ENCODE measurements at places on chromosomes 3 and 15.

DNA sequence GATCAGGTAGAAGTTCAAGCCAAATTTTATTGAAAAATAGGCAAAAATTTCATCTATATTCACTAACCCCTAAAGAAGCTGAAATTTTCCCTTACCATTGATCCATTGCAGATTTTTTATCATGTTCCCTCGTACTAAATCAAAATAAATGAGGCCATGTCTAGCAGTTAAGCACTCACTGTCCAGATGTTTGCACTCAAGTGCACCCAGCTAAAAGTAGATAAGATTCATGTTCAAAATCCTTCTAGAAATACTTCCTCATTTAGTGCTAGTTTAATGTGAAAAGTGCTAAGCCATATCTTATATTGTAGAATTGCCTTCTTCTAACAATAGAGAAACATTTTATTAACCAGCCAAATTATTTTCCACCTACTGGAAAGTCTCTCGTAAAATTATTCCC is 164.7 kb upstream of the UBE2E2 start:
- no peak for DNase-seq

GRCh38 chr3:78050276-78051065 is 1010.6 kb downstream of the ROBO2 start:
- DNase-seq, result no peak

DNA sequence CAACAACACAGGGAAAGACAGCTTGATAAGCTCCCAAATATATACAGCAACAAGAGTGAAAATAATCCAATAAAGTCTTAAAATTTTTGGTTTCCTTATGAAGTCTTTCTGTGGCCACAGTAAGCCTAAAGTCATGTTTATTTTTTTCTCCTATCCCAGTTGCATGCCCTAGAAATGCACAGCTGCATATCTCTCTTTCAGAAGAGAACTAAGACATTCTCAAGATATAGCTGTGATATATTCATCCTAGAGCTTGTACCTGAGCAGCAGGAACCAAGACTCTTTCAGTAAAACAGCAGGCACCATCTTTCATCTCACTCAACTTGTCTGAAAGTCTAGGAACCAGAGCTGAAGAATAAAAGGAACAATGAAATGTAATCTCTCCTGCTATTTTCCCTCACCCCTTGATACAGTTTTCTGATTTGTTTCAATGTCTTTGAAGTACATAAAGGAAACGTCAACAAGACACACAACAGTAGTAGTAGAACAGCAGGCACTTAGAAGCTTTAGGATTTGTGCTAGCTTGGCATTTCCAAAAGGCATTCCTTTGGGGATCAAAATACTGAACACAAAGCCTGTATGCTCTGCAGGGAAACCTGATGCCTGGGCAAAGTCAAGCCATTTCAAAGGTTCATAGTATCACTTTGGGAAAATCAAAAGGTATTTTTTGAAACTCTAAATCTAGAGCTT is 536.8 kb downstream of the PYDC2 start:
- no peak for DNase-seq

DNA sequence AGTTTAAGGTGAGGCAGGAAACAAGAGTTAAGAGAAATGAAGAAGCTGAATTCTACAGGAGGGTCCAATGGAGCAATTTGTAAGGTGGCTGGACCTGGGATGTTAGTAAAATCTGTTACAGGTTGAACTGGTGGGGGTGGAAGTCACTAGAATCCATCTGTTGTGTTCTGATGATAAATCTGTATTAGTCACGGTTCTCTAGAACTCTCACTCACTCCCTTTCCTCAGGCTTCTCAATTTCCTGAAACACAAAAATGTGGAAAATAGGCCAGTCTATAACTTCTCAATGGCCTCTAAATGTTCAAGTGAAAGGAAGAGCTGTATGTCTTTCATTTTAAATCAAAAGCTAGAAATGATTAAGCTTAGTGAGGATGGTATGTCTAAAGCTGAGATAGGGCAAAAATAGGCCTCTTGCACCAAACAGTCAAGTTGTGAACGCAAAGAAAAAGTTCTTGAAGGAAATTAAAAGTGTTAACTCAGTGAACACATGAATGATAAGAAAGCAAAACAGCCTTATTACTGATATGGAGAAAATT is 180.2 kb upstream of the CBLB start:
- no peak for DNase-seq

DNA sequence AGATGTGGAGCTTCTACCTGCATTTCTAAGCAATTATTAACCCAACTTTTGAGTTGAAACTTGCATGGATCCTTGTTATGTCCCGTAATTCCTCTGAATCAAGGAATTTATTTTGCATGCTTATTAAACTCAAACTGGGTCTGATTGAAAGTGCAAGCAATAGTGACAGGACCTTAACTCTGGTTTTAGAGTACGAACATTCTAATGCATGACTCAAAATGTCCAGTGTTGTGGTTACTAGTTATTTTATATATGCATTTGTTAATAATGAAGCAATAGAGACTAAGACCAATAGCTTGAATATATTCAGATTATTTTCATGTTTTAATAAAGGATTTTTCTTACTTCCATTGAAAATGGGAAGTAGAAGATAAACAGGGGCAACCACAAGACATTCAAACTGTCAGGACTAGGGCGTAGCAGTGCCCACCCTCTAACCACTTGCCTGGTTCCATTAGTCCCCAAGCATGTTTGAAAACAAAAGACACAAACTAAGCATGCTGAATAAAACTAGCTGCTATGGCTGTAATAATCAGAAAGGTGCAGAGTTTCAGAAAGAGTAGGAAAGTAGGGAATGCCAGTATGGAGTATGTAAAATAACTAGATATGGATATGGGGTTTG is 28.1 kb downstream of the OIP5 start:
- DNase-seq, result no peak

DNA sequence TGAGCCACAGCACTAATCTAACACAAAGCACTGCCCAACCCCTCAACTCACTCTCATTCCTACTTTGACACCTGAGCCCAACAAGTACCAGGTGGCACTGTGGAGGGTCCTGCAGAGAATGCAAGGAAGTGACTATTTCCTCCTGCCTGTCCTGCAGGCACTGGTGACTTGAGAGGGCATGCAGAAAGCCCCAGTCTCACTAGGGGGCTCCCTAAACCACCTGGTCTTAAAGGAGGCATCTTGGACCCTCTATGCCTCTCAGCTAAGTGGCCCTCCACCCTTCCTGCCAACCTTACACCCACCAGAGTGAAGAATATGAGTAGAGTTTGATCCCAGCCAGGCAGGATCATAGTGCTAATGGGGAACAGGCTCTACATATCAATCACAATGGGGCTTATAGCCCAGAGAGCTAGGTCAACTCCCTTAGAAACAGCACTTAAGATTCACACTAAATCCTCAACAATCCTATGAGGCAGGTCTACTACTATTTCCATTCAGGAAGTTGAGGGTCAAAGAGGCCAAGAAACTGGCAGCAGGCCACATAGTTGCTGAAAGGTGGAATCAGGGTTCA is 15.2 kb downstream of the TRAIP start:
- DNase-seq, result peak; percentile 51

DNA sequence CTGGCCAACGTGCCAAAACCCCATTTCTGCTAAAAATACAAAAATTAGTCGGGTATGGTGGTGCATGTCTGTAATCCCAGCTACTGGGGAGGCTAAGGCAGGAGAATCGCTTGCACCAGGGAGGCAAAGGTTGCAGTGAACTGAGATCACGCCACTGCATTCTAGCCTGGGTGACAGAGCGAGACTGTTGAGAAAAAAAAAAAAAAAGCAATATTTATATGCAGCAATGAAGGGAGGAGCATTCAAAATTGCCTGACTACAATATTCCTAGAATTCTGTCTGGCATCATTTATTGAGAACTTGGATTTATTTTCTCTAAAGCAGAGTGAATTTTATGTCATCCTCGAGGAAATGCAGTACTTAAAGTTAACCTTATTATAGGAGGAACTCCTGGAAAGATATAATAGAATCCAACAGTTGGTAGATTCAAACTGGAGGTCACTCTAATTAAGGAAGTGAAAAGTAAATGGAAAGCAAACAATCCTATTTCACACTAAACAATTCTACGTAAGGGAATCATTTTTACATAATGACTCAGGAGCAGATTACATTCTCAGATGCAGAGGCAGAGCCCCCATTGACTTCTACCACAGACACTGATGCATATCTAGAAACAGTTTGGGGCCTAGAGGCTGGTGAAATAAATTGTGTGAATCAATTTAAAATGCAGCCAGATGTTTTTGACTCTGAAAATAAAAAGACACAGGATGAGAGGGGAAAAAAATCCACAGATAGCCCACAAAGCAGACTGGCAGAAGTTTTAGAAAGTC is 82.1 kb upstream of the FHIT start:
- DNase-seq, result no peak

- no peak for DNase-seq
These were observed 85.2 kb downstream of the UBE2E2 start for GRCh38 chr3:23288286-23288685.

All from germinal center (tissue), 1 donor.